ENCODE measurements at places on chromosomes 1 and 21.
A peak's percentile ranks its signal among the peaks of the same experiment; 100 is the strongest.

DNA sequence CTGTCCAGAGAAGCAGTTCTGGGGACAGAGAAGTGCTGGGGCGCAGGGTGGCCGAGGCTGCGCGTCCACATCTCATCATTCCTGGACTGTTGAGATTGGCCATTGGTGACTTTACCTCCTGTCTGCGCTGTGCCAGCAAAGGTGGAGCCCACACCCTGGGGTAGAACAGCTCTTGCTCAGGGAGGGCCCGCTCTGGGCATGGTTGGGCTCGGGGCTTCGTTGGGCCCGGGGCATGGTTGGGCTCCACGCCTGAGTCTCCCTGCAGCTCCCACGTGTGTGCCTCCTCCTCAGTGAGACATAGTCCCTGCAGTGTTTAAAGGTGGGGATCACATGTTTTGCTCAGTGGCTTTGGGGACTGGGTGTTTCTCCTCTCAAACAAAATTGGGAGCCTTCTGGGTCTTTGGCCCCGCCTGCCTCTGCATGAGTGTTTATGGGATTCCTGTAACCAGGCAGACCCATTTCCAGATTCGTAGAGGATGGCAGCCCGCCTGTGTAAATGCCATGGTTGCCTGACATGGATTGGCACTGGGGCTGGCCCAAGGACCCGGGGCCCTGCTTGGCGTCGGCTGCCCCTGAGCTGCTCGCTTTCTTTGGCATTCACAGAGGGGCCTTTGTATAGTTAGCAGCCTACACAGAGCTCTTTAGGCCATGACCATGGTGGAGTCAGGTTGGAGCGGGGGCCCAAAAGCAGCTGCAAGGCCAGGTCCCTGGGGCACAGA, 104.6 kb downstream of the TLR5 start:
- DNase-seq = no peak
- no peaks in the 10 kb centered on the region for H3K36me3 ChIP-seq
- no peaks in the 10 kb centered on the region for H3K27me3 ChIP-seq
- no peak overlapping the region for H3K27ac ChIP-seq

- no peak overlapping the region for H3K4me3 ChIP-seq
- H3K27ac ChIP-seq = no peak overlapping the region
- no peaks in the 10 kb centered on the region for H3K27me3 ChIP-seq
- H3K36me3 ChIP-seq = no peaks in the 10 kb centered on the region
These were observed 32.2 kb upstream of the FCRL3 start for GRCh38 chr1:157732755-157733154.

DNA sequence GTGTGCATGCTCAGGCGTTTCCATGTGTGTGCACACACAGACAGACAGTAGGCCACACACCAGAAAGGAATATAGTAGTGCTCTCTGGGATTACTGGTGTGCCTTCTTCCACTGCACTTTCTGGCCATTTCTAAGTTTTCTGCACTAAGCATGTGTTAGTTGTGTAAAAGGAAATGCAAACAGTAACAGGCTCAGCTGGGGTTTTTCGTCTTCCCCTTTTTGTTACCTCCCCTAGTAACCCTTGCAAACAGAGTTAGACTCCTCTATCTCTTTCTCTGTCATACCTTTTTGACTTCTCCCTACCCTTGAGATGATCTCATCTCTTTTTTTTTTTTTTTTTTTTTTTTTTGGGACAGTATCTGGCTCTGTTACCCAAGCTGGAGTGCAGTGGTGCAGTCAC, 196.3 kb downstream of the SDCCAG8 start:
- no peaks in the 10 kb centered on the region for H3K4me1 ChIP-seq
- no peaks in the 10 kb centered on the region for H3K36me3 ChIP-seq
- H3K27me3 ChIP-seq = no peaks in the 10 kb centered on the region
- DNase-seq = no peak
- no peak overlapping the region for H3K4me3 ChIP-seq

DNA sequence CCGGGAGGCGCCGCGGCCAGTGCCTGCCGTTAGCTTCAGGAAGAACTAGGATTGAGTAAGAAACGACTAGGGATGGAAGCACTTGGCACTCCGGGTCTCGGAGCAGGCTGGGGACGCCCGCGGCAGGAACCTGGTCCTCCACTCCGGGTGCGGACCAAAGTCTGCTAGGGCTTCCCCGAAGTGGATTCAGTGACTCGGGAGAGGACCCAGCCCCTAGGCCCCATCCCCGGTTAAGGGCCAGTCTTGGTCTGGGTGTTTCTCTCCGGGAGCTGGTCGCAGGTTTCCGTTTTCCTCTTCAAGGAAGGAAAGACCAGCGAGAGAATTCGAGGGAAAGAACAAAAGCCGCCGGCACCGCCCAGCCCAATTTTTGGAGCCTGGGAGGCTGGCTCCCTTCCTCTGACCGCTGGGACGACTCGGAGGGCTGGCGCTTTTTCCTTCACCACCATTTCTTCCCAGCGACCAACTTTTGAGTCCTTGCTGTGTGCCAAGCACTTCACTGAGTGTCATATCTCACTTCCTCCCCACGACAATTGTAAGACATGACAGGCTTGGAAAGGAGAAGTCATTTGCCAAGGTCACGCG, 16.8 kb upstream of the STMN1 start:
- peak overlapping the region; percentile 29 for H3K4me3 ChIP-seq
- H3K27me3 ChIP-seq = no peaks in the 10 kb centered on the region
- no peaks in the 10 kb centered on the region for H3K36me3 ChIP-seq
- peak; percentile 71 for DNase-seq

DNA sequence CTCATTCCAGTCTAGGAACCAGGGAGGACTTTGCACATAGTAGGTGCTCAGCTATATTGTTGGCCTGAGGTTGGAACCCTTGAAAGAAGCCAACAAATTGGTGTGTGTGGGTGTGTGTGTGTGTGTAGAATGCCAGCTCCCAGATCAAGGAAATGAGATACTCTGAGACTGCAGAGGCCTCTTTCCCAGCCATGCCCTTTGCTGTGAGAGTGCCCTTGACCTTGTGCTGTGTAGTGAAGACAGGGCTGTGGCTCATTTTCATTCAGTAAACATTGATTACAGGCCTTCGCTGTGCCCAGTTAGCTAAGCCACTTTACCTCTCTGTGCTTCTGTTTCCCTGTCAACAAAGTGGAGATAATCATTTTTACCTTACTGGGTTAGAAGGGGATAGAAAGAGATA, 3.2 kb downstream of the CYP4B1 start:
- H3K27ac ChIP-seq = no peak overlapping the region
- H3K4me1 ChIP-seq = no peaks in the 10 kb centered on the region
- no peak overlapping the region for H3K4me3 ChIP-seq
- H3K27me3 ChIP-seq = no peaks in the 10 kb centered on the region

DNA sequence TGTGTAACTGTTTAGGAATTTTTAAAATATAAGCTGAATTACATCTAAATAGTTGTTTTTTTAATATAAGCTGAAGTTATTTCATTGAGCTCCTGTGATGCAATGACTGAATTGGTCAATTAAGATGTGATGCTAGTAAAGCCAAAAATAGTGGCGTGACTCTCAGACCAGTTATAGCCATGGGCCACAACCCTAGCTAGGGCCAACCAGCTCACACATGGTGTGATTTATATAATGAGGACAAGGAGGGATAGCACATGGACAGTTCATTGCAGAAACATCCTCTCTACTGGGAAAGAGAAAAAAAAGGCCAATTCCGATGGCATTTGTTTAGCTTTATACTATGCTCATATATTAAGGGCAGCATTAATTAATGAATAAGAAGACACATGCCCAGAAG, 119.3 kb upstream of the PROX1 start:
- no peak overlapping the region for H3K4me3 ChIP-seq
- no peaks in the 10 kb centered on the region for H3K4me1 ChIP-seq
- no peak overlapping the region for H3K27ac ChIP-seq
- H3K27me3 ChIP-seq = no peaks in the 10 kb centered on the region
- no peak for DNase-seq
- no peaks in the 10 kb centered on the region for H3K36me3 ChIP-seq

- no peaks in the 10 kb centered on the region for H3K27me3 ChIP-seq
These were observed 103.4 kb upstream of the KCNE2 start for GRCh38 chr21:34260277-34261008.

- no peaks in the 10 kb centered on the region for H3K27me3 ChIP-seq
- H3K4me3 ChIP-seq = no peak overlapping the region
- H3K27ac ChIP-seq = no peak overlapping the region
These were observed 2.1 kb upstream of the GFI1 start for GRCh38 chr1:92488832-92489231.

DNA sequence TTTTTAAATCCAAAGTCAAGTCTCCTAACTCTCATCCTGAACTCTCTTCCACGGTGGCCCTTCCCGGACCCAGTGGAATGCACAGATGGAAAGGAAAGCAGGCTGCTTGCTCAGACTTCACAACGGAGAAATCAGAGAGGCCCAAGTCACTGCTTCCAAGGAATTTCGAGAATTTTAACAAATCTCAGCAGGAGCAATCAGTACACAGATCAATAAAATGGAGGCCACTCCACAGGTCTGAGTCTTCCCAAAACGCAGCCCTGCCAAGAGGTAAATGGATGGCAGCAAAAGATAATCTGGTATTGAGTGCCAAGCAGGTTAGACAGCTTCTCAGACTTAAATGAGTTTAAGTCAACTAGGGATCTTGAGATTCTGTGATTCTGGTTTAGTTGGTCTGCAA, 81.1 kb upstream of the TIAM1 start:
- no peaks in the 10 kb centered on the region for H3K36me3 ChIP-seq
- H3K4me1 ChIP-seq = no peaks in the 10 kb centered on the region
- DNase-seq = no peak
- no peaks in the 10 kb centered on the region for H3K27me3 ChIP-seq
- H3K27ac ChIP-seq = no peak overlapping the region
- H3K4me3 ChIP-seq = no peak overlapping the region

DNA sequence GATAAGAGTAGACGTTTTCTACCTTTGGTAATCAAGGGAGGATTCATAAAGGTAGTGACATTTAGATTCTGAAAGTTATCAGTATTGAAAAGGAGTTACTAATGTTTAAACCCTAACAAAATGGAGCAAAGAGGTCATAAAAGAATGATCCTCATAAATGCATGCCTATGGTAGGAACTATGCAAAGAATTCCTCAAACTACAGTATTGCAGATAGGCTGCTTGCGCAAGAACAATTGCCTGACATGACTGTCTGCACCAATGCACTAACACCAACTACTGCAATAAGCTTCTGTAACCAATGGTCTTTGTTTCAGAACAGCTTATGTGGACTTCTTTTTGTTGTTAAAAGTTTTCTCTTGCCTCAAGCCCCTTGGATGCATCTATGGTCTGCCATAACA, 597.3 kb upstream of the ADGRL4 start:
- no peak overlapping the region for H3K4me3 ChIP-seq
- H3K4me1 ChIP-seq = no peaks in the 10 kb centered on the region
- no peak overlapping the region for H3K27ac ChIP-seq
- no peak for DNase-seq
- H3K36me3 ChIP-seq = no peaks in the 10 kb centered on the region

Measured in aorta (tissue), 5 donors.